Prostate gland (tissue), 2 donors: ENCODE measurements at places on chromosomes 12 and 14.

GRCh38 chr12:107515446-107515958 is 170.1 kb upstream of the PWP1 start:
- no peak for DNase-seq

DNA sequence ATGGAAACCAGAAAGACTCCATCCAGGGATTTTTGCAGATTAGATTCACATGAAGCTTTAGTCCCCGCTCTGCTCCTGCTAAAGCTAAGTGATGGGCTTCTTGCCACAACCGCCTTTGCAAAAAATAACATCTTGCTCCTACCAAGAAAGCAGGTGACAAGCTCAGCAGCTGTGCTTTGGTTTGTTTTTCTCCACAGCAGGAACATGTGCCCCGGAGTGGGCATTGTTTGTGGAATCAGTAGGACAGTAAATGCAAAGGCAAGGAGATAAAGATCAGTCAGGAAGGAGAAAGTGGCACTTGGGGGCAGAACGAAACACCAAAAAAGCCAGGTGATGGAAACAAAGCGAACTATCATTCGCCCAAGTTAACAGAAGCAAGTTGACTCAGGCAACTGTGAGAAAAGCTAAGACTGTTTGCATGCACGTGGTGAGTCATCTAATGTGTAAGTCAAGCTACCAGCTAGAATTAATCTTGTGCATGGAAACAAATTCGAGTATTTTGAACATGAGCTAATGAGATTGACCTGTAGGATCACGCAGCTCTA is 165.5 kb upstream of the PLXNC1 start:
- no peak for DNase-seq

GRCh38 chr14:34646570-34647255 is 16.8 kb upstream of the SNX6 start:
- no peak for DNase-seq

DNA sequence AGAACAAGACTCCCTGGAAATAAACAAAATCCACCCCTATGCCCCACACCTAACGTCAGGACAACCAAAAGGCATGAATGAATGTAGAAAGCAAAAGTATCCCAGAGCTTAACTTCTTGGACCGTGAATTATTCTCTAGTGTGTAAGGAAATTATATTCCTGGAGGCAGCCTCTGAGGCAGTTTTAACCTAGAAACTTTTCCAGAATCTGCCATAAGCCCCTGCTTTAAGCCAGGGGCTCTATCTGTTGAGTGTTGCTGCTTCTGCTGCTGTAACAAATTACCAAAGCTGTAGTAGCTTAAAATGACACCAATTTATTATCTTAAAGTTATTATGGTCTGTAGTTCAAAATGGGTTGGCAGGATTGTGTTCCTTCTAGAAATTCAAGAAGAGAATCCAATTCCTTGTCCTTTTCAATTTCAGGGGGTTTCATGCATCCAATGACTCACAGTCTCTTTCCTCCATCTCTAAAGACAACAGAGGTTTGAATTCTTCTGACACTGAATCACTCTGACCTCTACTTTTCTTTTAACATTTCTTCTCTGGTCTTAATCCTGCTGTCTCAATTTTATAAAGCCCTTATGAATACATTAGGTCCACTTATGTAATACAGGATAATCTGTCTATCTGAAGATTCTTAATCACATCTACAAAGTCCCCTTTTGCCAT is 242.7 kb downstream of the ATXN7L3B start:
- no peak for DNase-seq

DNA sequence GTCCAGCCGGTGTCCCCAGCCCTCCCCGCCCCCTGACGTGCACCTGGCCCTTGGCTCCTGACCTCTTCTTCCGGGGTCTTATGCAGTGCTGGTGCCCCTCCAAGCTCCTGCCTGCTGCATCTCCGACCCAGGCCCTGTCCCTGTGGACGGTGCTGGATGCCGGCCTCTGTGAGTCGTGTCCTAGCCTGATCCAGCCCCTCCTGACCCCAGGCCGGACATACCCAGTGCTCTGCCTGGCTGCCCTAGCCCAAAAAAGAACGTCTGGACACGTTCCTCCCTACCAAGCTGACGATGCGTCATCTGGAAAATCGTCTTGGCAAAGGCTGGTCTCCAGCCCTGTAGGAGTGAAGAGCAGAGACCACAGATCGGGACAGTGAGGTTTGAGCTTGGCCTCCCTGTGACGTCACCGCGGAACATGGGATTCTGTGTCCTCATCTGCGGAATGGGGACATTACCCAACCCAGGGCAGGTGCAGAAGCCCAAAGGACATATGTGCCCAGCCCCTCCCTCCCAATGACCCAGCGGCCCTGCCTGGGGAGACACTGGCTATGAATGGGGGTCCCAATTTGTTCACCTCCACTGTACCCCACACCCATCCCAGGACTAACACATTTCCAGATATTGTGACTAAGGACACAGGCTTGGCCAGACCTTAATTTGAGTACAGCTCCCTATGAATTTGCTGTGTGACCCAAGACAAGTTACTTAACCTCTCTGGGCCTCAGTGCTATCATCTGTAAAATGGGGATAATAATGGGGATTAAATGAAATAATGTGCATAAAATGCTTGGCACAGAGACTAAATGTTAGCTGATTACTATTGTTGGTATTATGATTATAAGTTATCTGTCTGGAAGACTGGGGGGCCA is 51.0 kb upstream of the BCL11B start:
- DNase-seq = no peak

- no peak for DNase-seq
Measured at GRCh38 chr12:7479771-7480170, 23.8 kb downstream of the CD163 start.

DNA sequence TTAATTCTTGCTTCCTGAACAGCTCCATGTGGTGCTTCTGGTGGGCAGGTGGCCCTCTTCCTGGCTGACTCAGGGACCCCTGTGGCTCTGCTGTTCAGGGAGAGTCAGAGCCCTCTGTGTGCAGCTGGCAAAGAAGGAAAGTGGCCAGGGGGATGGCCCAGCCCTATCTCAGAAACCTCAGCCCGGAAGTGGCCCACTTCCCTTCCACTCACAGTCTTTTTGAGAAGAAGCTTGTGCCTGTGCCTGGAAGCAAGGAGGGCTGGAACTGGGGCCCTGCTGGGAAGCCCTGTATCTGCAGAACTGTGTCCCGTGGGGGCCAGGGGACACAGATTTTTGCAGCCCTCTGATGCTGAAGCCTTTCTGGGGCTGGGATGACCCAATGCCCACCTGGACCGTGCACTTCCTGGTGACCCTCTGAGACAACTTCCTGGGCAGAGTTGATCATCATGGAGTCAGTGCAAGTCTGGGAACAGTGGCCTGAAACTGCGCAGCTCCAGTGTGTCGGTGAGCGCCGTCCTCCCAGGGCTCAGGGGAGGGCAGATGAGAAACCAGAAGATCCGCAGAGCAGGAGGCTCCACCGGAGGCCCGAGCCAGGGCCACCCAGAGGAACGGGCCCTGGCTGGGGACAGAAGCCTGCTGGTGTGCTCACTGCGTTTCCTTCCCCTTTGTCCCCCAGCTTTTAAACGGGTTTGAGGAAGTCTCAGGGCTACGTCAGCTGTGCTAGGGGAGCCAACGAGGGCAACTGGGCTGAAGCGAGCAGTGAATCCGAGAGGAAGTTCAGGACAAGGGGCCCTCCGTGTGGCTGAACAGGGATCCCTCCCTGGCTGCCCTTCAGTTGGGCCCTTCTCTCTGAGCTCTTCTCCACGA is 217.4 kb upstream of the RTL1 start:
- peak; percentile 3 for DNase-seq

DNA sequence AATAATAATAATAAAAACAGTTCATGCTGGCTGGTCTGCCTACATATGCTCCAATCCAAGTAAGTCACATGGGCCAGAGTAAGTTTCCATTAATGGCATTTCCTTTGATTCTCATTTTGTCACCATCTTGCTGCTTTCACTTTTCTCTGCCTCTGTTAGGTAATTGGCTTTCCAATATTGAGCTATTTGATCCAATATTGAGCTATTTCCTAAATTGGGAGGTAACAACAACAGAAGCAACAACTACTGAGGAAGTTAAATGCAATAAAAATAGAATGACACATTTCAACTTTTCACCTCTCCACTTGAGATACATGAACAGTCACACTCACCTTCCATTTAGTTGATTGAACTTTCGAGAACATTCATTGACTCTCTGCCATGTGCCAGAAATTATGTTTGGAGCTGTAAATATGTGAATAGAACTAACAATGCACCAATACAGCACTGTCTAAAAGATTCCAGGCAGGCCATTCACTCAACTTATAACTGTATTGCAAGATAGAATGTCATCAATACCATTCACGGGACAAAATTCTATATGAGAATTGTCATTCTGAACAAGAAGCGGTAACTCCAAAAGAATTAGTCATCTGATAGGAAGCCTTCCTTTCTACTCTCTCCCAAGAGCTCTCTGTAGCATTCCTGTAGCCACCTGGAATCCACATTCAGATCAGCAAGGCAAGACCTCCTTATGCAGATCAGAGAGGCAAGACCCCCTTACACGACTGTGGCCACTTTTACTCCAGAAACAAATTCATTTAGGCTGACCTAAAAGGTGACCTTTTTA is 136.4 kb downstream of the PHLDA1 start:
- DNase-seq = no peak
